ENCODE measurements at places on chromosomes 5 and 9. TPM values are rescaled to one million over a fixed set of nuclear protein-coding genes. Genes with fewer than 3 reads are reported as not detected.
A peak's percentile ranks its signal among the peaks of the same experiment; 100 is the strongest.

DNA sequence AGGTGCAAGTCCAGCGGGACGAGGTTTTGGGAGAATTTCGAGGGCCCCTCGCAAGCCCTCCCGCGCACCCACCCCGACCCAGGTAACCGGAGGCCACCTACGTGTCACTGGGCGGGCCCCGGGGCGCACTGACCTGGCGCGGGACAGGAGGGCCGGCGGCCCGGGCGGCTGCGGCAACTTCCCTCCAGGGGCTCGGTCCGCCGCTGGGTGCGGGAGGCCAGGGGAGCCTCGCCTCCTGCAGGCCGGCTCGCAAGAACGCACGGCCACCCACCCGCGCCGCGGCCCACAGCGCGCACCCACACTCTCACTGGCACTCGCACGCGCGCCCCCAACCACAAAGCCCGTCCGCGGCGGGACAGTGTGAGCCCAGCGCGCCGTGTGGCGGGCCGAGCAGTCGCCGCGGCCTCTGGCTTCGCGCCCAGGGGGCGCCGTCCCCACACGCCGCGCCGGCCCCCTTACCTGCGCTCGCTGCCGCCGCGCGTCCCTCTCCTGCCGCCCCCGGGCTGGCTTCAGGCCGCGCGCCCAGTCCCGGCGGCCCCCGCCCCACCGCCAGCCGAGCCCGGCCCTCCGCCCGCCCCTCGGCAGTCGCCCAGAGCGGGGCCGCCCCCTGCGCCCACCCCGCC is 451 bp downstream of the LPAR1 start:
- DNase-seq: peak; percentile 53

PRDM9 gene
- not detected for polyA plus RNA-seq

ANGPTL2 gene
- not detected for polyA plus RNA-seq

DNA sequence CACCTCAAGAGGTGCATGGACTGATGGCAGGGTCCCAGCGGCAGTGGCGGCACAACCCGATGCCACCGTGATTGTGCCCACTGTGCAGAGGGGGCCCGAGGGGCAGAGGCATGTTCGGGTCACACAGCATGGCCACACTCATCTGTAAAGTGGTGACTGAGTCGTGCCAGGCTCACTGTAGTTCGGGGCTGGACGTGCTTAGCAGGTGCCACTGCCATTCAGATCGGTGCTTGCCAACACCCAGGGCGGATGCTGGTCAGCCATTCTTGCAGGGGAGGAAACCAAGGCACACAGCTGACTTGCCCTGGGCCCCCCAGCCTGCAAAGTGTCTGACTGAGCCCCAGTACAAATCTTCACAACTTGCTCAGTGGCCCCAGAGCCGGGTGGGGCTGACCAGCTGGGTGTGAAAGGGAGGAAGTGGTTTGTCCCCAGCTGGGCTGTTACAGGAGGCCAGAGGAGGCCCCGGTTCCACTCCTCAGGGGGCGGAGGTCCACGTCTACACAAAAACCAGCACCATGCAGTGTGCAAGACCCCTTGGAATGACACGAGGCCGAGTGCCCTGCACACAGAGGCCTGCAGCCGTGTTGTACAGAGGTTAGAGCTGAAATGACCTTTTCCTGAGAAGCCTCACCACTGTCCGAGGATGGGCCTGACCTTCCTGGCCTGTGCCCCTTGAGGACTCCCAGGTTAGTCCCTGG is 17.9 kb downstream of the FGD3 start:
- peak; percentile 50 for DNase-seq

GRCh38 chr9:31103836-31104235 is 1280.6 kb upstream of the ACO1 start:
- no peak for DNase-seq
